Activated T-helper 1 cell treated with Interleukin-2 at 50 U/mL for 16 hours (primary cell): ENCODE measurements at places on chromosomes 13 and 19.

- DNase-seq = no peak
Measured at GRCh38 chr13:82947683-82948082, 934.6 kb downstream of the SLITRK1 start.

GRCh38 chr13:33057019-33057780, 41.0 kb downstream of the KL start:
- no peak for DNase-seq

DNA sequence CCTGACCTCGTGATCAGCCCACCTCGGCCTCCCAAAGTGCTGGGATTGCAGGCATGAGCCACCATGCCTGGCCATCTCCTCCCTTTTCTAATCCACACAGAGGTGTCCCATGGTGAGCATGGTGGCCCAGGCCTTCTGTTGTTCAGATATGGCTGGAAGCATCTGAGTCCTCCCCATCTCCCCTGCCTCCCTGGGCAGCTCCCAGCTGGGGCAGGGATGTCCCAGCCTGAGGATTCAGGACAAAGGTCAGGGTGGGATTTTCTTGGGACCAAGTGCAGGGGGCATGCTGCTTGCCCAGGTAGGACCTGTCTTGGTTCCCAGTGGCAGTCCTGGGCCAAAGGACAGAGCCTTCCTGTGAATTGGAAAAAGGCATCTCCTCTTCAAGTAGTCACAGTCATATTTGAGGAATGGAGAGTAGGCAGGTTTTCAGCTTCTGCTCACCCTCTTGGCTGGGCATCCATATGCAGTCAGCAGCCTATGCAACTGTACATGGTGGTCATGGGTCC, 10.8 kb downstream of the ADGRE2 start:
- DNase-seq = no peak

DNA sequence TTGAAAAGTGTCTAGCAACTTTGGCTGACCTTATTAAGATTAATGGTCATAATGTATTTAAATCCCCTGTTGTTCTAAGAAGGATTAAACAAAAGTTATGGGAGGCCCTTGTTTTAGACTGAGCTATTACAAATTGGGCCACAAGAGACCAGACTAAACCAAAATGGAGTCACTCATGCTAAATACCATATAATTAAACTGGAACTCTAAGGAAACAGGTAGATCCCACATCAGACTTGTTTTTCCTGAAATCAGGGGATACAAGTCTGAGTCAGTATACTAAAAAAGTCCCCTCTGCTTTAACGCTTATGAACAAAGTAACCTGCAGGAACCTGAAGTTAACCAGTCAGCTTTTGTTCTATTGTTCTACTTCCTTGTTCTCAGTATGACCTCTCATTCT, 305.9 kb upstream of the SGCG start:
- no peak for DNase-seq

DNA sequence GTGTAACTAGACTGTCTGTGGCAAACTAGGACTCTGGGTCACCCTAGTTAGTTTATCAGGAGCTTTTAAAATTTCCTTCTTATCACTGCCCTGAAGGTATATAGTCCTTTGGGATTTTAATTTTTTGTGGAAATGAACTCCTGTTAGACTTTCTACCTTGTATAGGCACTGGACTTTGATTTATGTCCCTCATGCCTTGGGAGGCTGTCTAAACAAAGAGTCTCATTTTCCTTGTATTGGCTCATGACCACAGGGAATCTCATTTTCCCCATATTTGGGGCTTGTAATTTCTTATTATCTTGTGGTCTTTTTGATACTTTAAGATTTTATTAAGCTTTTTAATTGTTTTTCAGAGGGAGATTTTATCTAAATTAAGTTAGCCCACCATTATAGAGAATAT, 21.4 kb downstream of the KCTD4 start:
- DNase-seq = no peak

DNA sequence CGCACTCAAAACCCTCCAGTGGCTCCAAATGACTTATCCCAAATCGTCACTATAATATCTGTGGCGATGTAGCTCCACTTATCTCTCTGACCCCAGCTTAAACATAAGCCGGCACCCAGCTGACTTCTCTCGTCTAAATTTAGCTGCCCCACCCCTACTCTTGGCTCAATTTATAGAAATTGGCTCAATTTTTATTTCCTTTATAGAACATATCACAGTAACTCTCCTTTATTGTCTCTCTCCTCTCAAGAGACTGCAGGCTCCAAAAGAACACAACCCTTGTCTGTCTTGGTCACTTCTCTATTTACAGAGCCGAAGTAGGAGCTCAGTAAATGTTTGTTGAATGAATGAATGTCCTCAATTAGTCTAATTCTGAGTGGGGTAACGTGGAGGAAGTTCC, 805 bp downstream of the ZNF784 start:
- no peak for DNase-seq

GRCh38 chr13:46210362-46211083, 1.2 kb upstream of the LRRC63 start:
- no peak for DNase-seq

DNA sequence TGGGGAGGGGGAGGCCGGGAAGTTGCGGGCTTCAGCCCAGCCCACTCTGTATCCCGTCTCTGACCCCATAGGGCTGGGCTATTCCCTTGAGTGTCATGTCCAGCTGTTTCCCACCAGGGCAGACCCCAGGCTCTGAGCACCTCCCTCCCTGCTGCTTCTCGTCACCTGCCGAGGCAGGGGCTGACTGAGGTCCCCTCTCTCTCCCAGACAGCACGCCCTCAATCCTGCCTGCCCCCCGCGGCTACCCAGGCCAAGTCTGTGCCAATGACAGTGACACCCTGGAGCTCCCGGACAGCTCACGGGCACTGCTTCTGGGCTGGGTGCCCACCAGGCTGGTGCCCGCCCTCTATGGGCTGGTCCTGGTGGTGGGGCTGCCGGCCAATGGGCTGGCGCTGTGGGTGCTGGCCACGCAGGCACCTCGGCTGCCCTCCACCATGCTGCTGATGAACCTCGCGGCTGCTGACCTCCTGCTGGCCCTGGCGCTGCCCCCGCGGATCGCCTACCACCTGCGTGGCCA, 625 bp downstream of the F2RL3 start:
- no peak for DNase-seq

- no peak for DNase-seq
Measured at GRCh38 chr13:61149331-61149730, 266.3 kb downstream of the PCDH20 start.

- DNase-seq = no peak
Measured at GRCh38 chr19:3055741-3056416, 6.4 kb downstream of the TLE5 start.

DNA sequence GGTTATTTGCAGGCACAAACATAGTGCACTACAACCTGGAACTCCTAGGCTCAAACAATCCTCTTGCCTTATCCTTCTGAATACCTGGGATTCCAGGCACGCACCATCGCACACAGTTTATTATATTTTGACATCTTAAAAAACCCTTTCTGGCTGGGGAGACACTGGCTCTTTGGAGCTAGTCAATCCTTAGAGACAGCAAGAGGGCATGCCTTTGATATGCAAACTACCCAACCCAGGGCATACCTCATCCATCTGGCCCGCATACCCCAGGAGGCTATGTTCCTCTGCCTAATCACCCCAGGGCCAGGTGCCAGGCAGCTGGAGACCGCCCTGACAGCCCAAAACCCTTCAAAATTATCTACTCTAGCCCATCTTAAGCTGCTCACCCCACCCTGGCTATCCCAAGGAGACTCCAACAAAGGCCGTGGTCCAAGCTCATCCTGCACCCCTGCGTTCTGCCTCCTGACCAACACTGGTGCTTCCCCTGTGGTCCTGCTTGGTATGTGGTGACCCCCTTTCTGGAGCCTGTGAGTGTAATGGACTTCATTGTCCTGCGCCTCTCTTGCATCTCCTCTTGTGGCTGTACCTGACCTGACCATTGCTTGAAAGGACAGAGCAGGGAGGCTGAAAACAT, 86.4 kb downstream of the RGCC start:
- DNase-seq = no peak

DNA sequence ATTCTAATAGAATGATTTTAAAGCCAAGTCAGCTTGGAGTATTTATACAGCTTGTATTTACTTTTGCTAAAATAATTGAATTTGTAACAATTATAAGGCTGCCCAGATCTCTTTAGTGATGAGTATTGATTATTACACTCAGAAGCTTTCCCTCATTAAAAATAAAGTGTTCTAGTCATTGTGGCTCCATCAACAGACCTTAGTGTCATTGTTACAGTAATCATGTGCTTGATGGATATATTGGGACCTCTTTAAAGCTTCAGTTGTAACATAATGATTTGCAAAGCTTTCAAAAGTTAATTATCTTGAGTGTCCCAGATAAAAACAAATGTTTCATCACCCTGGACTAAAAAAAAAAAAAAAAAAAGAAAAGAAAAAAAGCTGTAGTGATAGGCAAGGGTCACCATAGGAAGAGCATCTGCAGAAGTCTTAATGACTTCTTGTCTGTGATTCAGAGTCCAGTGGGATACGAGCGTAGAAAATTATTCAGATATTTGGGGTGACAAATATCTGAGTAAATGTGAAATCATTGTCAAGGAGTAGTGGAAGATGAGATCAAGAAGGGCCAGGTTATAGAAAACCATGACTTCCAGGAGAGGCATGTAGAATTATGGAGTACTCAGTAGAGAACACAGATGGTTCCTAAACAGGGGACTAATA, 369.6 kb downstream of the DCT start:
- no peak for DNase-seq

- no peak for DNase-seq
Measured at GRCh38 chr19:45784096-45784495, 1.8 kb upstream of the DMPK start.

DNA sequence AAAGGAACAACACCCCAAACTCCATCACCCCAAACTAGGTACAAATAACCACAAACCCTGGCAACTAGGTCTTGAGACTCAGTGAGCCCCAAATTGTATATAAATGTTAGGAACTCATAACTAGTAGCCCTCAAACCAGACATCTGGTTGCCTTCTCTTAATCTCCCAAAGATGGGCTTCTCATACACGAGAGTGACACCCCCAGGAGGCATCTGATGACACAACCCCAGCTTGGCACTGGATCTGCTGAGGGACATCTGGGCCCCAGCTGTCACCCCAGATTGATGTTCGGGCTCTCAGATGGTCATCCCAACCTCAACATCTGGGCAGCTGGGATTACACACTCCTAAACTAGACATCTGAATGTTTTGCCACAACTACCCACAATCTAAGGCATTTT, 14.8 kb downstream of the RABAC1 start:
- DNase-seq = no peak

DNA sequence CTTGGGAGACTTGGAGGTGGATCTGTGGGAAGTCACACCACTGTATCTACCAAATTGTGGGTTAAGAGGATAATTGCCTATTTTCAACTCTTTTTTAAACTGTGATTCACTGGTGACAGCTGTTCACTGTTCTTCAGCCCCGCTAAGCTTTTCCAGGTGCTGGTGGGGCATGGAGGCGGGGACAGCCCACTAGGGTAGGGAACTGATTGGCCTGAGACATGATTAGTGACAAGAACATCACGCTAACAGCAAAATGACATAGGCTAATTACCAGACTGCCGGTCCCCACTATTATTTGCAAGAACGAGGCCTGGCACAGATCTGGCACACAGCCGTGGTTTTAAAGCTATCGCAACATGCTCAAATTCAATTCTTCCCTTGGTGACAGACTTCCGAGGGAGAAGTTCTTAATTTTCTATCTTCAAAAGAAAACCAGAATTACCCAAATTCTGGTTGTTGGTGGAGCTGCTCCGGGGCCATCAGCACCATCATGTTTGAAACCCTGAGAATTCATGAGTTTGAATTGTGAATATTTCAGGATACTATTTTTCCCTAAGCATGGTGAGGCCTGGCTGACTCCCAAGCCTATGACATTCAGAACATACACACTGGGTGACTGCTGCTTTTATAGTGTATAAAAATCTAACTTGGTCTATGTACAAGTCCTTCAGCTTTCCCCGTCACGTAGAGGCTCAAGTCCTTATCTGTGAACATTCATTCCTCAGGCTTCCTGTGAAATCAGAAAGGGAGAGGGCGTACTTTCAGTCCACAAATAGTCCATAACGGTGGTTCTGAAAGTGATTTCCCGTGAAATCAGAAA, 17.9 kb downstream of the DOCK9 start:
- no peak for DNase-seq

DNA sequence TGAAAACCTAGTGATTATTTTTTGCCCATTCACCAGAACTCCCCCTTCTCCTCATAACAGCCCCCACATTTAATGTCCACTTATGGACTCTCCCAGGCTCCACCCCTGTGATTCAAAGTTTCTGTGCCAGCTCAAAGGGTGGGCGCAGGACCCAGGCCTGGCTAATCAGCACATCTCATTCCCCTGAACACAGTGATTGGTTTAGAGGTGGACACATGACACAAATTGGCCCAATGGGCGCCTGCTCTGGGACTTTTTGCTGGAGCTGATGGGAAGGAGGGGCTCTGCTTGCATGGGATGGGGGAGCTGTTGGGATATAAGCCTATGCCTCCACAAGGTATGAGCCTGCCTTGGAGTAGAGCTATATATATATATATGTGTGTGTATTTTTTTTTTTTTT, 6.2 kb upstream of the EPOR start:
- DNase-seq = no peak

DNA sequence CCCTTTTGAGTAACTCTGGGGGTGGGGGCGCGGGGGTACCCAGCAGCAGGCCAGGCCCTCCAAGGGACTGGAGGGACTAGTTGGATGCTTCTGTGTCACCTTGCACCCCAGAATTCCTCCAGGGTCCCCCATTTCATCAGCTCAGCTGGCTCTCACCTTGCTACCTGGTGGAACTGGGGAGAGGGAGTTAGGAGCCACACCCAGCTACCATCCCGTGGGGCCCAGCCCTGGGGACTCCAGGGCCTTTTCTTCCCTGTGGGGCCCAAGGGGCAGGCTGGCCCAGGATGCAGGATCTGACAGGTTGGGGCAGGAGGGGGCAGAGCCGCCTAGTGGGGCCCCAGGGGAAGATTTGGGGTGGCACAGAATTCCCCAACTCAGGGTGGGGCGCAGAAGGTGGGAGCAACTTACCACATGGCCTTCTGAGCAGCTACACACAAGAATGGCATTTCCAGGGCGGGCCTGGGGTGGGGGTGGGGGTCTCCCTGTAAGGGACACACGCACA, 32.8 kb upstream of the NANOS3 start:
- DNase-seq = no peak

DNA sequence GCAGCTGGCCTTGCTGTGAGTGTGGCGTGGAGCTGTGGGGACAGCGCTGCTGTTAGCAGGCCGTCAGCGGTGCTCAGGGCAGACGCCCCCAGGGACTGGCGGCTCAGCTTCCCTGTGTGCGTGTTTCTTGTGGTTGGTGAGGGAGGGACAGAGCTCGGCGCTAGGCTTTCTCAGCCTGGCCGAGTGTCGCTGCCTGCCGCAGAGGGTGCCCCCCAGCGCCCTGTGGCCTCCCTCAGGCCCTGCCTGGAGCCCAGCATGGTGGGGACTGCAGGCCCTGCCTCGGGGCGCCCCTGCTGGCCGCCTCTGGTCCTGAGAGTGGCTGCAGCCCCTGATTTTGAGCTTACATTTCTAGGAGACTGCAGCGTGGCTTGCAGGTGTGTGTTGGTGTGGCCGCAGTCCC, 35.5 kb downstream of the DOT1L start:
- no peak for DNase-seq

GRCh38 chr13:75407998-75408397, 74.0 kb downstream of the TBC1D4 start:
- no peak for DNase-seq
